SK-N-SH treated with all-trans-retinoic acid at 6 μM for 48 hours (cell line): ENCODE measurements at places on chromosomes 6 and 20.

DNA sequence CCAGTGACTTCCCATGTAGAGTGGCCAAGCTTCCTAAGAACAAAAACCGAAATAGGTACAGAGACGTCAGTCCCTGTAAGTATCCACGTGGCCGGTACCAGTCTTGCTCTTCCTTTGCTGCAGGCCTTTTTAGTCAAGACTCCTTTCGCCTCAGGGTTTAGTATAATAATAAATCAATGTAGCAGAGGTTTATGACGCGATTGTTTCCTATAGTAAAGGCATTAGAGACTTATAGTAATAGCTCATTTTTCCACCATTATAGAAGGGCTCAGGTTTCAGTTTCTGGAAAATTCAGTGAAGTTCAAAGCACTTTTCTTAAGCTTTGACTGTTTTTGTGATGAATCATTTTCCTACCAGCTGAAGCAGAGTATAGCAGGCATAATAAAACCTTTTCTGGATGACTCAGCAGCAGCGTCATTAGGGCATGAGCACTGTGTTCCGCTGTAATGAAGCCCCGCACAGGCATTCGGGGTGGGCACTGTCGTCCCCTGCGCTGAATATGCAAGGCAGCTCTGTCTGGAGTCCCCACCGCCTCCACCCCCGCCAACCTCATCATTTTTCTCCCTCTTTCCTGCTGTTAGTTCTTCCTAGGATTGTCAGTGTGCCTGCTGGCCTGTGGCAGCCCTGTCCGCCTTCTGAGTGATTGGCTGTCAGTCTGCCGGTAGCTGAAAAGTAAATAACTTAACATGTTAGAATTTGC is 51.3 kb downstream of the PTPN1 start:
- ATAC-seq = peak; percentile 95

GRCh38 chr6:18488004-18488403 is 100.9 kb downstream of the RNF144B start:
- ATAC-seq = no peak

DNA sequence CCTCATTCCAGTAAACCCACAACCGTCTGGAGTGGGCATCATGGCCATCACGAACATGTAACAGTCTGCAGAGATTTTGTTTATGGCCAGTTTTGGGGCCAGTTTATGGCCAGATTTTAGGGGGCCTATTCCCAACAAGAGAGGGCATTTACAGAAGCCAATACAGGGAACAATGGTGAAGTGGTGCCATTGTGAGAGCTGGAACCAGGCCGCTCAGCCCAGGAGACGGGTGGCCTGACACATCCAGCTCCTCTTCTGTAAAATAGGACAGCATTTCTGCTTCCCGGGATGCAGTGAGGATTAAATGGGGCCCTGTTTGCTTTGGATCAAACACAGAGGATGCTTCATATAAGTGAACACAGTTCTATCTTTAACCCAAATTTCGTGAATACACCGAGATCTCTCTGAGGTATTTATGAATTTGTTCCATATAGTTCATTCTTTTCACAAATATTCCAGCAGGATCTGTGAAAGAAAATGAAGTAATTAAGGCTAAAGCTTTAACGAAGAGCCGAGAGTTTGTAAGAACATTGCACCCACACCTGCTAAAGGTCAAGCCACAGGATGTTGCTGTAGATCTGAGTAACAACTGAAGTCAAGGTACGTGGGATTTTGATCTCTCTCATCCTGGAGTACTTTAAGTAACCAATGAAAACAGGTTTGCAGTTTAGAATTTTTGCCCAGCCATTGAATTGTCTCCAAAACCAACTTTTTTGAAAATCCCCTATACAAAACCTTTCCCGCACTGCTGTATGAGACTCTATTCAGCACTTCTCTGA is 14.5 kb upstream of the SIRPG start:
- no peak for ATAC-seq

GRCh38 chr6:112634376-112634775 is 287.2 kb downstream of the RFPL4B start:
- no peak for ATAC-seq

DNA sequence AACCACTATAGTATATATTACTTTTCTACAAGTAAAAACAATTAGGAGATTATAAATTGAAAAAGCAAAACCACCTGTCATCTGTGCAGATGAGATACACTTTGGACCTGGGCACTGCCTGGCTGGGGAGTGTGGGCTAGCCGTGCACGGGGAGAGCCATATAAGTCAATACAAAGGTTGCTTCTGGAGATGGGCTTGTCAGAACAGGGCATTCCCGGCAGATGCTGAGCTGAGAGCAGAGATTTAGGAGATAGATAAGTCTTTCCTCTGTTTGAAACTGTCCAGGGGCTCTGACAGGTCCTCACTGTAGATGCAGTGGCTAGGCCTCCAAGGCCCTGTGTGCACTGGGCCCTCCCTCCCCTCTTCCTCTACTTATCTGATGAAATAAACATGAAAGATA is 34.5 kb downstream of the CD164 start:
- peak; percentile 35 for ATAC-seq

GRCh38 chr20:24487648-24488047 is 18.2 kb downstream of the SYNDIG1 start:
- no peak for ATAC-seq

DNA sequence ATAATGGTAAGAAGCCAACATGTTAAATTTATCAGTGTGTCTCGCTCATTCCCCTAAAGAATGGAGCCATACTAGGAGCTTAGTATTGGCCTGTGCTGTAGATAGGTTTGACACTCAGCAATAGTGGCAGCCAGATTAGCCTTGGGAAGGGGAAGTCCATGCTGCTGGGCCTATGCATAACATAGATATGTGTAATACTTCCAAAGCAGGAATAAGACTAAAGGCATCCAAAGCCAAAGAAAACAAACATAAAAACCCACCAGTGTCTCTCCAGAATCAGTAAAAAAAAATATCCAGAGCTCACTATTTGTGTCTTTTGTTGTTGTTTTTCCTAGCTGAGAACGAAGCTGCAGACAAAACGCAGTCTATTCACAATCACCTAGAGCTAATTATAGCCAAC is 104.2 kb upstream of the STXBP5 start:
- ATAC-seq = peak; percentile 89

DNA sequence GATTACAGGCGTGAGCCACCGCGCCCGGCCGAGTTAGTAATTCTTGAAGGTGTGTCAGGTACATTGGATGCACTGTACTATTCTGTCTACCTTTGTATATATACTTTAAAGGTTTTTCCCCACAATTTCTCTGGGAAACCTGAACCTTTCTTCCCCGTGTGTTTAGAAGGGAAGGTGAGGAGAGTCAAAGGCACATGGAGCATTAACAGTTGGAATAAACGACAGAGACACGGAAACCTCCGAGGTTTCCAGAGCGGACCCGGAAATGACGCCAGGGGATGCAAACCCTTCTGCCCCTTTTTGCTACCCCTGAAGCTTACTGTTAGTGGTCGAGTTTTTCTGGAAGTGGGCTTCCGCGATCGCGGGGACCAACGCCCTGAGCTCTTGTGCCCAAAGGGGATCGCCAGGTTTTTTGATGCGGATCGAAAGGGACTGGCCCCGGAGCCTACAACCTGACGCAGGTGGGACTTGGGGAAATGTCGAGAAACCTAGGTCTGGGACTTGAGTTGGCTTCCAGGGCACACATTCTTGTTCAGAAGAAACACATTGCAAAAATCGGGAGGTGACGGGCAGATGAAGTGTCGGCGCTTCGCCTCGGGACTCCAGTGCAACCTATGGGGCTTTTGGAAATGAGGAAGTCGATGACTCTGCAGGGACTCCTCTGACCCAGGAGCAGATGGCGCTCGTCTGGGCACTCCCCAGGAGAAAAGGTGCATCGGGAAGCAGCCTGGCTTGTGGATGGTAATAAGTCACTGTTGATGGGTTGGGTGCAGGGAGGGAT is 218.2 kb downstream of the OR2B2 start:
- ATAC-seq = peak; percentile 80

DNA sequence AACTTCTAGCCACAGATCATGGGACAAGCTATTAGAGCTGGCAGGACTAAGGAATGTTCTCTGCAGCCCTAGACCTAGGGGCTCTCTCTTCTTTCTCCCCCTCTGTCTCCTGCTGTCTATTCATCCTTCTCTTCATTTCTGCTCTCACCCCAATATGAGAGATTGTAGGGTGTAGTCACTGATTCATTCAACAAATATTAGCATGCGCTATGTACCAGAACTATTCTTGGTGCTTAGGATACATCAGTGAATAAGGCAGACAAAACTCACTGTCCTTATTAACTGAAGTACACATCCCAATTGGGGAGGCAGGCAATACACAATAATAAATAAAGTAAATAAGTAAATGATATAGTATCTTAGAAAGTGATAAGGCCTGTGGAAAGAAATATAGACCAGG is 14.7 kb upstream of the SIRPB2 start:
- ATAC-seq = no peak

GRCh38 chr6:69732640-69733039 is 64.2 kb downstream of the LMBRD1 start:
- ATAC-seq = peak; percentile 70; the same call in 2 of the 3 replicates

DNA sequence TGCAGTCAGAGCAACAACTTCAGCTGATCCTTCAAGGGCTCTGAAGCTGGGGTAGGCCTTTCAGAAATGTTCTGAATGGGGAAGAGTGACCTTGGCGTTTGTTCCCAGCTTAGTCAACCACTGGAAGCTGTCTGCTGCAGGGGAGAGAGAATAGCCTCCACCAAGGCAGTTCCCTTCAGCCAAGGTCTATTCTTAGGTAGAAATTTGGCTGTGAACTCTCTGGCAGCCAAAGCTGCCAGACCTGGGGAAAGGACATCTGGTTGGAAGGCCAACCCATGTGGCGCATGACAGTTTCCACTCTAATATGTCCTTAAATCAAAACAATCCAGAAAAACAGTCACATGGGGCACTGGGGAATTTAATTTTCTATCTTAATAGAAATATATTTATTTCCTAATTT is 60.1 kb downstream of the FBXO5 start:
- no peak for ATAC-seq

DNA sequence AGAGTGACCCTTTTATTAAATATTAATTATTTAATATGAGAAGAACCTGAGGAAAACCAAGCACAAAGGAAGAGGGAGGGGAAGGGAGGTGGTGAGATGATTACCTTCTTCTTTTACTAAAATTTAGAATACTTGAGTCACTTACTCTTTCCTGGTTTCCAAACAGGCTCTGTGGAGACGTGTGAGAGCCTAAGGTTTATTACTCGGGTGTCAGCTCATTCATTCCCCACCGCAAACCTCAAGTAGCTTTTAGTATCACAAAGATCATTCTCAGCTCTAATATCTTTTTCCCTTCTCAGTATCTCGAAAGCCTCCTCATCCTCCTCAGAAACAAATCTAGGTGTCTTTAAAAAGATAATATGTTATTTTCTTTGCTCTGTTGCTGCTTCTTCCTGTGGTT is 497.2 kb upstream of the JARID2 start:
- ATAC-seq = no peak

DNA sequence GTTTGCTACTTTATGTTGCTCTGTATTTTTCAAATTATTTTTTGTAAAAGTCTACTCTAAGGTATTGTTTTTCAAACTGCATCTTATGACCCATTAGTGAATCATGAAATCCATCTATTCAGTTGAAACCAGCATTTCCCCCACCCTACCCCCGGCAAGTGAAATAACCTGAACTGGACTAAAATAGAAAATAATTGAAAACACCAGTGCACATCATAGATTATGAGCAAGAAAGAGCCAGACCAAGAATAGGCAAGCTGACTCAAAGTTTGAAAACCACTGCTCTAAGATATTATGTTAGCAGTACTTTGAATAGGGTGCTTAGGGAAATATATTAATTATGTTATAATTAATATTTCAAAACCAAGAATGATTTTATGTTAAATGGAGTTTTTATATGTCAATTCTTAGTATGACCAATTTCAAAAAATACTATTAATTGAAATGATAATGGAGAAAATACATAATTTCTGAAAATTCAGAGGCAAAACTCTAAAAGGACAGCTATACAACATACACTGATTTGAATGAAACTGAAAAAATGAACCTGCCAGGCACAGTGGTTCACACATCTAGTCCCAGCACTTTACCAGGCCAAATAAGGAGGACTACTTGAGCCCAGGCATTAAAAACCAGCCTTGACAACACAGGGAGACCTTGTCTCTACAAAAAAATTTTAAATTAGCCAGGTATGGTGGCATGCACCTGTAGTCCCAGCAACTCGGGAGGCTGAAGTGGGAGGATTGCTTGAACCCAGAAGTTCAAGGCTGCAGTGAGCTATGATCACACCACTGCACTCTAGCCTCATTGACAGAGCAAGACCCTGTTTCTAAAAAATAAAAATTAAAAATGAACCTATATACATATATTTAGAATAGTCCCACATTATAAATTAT is 112.0 kb downstream of the CDK19 start:
- ATAC-seq = peak; percentile 10; the same call in 1 of the 3 replicates

DNA sequence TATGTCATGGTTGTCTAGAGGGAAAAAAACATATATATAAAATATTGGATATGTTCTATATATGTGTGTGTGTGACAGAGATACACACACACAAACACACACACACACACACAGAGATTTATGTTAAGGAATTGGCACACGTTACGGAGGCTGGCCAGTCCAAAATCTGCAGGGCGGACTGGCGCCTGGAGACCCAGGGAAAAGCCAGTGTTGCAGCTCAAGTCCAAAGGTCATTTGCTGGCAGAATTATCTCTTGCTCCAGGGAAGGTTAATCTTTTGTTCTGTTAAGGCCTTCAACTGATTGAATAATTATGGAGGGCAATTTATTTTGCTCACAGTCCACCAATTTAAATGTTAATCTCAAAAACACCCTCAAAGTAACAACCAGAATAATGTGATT is 37.5 kb upstream of the PDE7B start:
- no peak for ATAC-seq

DNA sequence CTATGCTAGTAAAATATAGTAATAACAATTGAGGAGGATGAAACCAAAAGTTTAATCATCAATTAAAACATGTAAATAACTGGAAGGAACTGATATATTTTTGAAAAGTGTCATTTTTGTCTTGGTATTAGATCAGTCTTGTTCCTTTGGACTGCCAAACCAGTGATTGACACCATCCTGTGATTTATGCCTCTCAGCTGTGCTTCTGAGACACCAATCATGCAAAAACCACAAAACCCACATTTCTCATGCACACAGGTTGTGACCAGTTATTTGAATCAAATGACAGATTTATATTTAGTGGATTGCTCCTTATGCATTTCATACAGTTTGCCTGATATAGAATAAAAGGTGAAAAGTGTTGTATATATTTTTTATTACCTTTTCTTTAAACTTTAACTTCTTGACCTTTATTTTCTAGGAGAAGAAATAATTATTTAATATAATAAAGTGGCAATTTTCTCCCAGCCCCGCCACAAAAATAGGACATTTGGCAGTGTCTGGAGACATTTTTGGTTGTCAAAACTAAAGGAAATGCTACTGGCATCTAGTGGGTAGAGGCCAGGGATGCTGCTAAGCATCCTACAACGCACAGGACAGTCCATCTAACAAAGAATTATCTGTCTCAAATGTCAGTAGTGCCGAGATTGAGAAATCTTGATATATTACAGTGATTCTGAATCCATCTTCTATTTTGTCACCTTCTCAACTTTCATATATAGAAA is 383.6 kb downstream of the BCKDHB start:
- ATAC-seq = no peak

DNA sequence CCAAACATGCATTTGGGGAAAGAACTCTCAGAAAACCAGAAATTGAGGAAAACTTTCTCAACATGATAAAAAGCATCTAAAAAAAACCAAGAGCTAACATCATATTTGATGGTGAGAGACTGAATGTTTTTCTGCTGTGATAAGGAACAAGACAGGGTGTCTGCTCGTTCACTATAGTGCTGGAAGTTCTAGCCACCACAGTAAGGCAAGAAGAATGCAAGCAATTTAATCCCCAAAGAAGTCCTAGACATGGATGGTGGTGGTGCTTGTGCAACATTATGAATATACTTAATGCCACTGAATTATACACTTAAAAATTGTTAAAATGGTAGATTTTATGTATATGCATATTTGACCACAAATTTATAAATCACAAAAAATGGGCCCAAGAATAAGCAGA is 53.4 kb downstream of the LYRM2 start:
- ATAC-seq = no peak
